ENCODE measurements at places on chromosomes 6 and 20.

DNA sequence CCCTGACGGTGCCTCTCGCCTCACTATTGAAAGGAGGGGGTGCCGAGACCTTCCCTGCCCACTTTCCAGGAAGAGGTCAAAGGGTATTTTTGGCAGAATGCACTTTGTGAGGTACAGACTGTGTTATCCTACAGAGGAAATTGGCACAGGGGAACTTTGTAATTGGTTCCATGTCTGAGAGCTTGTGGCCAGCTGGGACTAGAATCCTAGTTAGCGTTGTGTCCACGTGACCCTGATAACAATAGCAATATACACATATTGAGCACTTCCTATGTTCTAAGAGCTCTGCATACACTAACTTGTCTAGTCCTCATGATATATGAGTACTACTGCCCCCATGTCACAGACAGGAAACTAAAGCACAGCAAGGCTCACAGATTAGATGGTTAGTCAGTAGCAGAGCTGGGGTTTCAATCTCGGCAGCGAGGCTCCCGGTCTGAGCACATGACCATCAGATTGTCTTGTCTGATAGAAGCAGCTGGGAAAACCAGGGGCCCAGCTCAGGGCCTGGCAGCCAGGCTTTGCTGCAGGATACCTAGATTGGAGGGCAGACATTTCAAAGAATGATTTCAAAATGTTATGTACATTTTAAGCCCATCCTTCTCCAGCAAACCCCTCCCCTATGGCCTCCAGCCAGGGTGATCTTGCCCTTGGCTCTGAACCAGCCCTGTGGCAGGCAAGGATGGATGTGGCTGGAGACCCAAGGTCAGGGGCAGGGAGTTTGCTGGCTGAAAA lies 1.4 kb downstream of the MAPK13 start:
- no peak for DNase-seq

DNA sequence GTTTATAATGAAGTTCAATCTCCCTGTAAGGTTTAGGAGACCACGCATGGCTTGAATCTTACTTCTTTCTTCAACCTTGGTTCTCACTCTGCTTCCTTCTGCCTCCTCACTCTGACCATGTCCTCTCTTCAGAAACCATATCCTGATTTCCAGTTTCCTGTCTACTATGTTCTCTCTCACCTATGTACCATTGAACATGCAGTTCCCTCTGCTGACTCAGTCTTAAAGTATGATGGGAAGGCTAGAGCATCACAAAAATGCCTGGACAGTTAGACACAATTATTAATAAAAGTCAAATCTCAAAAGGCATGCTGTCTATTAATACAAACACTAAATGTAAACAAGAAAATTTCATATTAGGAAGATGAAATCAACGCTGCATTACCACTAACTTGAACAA lies 151.6 kb downstream of the PRKN start:
- DNase-seq = no peak

- DNase-seq = no peak
Observed at GRCh38 chr6:56890683-56891429, 64.1 kb upstream of the BEND6 start.

DNA sequence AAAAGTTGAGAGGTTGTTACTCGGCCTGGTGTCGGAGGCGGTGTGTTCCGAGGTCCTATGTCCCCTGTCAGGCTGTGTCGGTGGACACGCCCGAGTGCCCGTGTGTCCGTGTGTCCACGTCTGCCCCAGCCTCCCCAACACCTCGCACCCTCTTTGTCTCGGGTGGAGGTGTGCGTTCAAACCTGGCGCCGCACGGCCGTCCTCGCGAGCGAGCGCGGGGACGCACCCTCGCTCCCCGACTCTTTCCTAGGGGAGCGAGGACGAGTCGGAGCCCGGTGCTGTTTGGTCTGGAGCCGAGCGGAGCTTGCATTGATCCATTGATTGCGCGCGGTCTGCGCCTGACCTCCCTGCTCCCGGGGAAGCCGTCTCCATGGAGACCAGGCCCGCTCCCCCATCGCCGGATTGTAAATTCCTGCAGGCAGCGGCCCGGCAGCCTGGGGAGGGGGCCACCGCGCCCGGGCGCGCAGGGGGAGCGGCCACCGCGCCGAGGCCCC lies 411 bp upstream of the SCUBE3 start:
- DNase-seq = no peak

- DNase-seq = no peak
Observed at GRCh38 chr6:6707143-6707542, 118.6 kb downstream of the LY86 start.

DNA sequence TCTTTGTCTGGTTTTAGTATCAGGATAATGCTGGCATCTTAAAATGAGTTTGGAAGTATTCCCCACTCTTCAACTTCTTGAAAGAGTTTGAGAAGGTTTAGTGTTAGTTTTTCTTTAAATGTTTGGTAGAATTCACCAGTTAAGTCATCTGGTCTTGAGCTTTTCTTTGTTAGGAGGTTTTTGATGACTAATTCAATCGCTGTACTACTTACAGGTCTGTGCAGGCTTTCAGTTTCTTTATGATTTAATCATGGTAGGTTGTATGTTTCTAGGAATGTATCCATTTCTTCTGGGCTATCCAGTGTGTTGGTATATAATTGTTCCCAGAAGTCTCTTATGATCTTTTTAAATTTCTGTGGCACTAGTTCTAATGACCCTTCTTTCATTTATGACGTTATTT lies 215.5 kb downstream of the LRFN2 start:
- DNase-seq = no peak

DNA sequence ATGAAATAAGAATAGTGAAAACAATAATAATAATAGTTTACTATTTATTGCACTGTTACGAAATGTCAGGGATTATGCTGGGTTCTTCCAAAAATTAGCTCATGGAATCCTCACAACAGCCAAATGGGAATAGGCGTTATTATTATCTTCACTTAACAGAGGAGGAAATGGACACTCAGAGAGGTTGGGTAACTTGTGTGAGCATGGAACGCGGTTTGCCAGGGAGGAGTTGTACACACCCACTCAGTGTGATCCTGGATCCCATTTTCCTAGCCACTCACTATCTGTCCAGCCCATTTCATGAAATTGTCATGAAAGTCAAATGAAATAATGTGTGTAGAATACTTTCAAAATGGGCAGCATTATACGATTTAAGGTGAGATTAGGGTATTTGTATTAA lies 4.6 kb downstream of the NELFCD start:
- DNase-seq = no peak

- no peak for DNase-seq
Observed at GRCh38 chr6:116073765-116074440, 13.2 kb upstream of the FRK start.

DNA sequence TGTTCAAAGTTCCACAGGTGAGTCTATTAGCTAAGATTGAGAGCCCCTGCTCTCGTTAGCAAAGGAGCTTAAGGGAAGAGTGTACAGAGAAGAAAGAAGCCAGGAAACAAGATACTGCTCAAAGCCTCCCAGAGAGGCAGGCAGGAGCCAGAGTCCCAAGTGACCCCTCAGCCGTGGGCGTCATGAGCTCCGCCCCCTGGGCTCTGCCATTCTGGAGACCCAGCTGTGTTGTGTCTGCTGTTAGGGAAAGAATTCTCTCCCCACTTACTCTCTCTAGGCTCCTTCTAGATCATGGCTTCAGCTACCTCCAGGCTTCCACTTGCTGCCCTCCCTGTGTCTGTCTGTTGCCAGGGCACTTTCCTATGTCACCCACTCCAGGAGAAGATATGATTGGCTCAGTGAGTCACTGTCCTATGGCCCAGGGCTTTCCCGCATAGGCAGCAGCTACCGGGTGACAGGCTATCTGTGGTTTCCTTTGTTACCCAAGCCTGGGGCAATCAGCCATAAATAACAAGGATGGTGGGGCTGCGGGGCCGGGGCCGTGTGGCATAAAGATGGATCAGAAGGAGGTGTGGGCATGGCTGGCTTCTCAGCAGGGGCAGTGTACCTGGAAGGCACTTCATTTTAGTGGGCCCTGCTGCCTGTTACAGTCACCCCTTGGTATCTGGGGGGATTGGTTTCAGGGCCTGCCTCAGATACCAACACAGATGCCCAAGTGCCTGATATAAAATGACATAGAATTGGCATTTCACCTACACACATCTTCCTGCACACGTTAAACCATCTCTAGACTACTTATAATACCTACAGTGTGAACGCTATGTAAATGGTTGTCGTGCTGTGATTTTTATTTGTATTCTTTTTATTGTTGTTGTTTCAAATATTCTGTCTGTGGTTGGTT lies 118.9 kb downstream of the ARMC2 start:
- DNase-seq = peak; percentile 85

GRCh38 chr20:25139029-25139705 lies 56.3 kb upstream of the ENTPD6 start:
- no peak for DNase-seq

Data from cardiac septum (tissue), 1 donor.